ENCODE measurements at places on chromosomes 5 and 9.

DNA sequence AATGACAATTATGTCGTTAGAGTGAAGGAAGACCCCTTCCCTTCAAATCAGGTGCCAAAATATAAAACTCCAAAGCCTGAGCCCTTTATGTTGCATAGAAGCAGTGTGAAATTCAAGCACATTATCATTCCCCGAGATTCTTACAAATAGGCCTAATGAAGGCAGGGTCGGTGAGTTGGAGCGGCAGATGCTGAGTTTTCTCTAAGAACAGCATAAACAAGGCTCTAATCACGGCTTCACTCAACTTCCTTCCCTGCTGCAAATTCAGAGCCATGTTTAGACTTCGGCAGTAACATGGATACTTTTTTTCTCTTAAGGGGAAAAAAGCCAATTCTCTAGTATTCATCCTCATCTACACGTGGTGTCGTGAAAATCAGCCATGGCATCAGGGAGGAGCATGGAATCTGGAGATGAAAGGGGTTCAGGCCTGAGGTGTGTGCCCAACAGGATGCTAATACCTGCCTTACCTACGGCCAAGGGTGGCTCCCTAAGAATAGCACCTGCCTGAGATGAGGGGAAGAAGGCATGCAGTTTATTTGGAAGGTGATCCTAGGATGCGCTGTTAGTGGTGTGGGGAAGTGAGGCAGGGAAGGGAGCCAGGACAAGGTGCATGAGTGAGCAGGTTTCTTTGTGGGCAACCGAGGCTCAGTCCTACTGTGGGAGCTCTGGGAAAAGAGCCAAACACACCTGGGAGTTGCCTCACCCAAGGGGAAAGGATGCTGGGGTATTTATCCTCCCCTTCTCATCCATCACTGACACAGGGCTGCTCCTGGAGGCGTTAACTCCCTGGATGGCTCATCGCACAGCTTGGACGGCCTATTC lies 146.8 kb upstream of the TBC1D2 start:
- DNase-seq, result no peak

- no peak for DNase-seq
These were observed 58.6 kb downstream of the STK10 start for GRCh38 chr5:172129256-172129910.

GRCh38 chr5:132486318-132487094 lies 4.1 kb downstream of the IRF1 start:
- DNase-seq, result no peak

- no peak for DNase-seq
These were observed 73.7 kb upstream of the EGFLAM start for GRCh38 chr5:38184627-38185026.

GRCh38 chr5:42950456-42951292 lies 89.4 kb downstream of the ANXA2R start:
- peak; percentile 100 for DNase-seq

GRCh38 chr5:80387063-80387768 lies 20.6 kb upstream of the ZFYVE16 start:
- no peak for DNase-seq

DNA sequence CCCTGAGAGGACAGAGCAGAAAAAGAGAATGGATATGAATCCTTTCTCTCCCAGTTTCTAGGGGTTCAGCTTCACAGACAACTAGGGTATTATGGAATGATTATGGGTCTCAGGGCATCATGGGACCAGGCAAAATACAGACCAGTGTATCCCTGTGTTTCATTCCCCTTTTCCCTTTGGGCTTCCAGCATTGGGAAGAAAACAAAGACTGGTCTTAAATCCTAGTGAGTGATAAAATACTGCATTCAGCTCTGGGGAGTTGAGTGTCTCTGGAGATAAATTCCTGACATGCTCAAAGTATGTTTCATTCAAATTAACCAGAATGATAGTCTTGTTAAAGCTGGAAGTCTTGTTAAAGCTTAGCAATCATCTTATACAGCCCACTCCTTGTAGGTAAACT lies 2.4 kb upstream of the POU4F3 start:
- no peak for DNase-seq

GRCh38 chr5:42881416-42882117 lies 69.9 kb upstream of the SELENOP start:
- DNase-seq, result no peak

GRCh38 chr5:96023518-96023917 lies 61.9 kb upstream of the ELL2 start:
- DNase-seq, result peak; percentile 71

DNA sequence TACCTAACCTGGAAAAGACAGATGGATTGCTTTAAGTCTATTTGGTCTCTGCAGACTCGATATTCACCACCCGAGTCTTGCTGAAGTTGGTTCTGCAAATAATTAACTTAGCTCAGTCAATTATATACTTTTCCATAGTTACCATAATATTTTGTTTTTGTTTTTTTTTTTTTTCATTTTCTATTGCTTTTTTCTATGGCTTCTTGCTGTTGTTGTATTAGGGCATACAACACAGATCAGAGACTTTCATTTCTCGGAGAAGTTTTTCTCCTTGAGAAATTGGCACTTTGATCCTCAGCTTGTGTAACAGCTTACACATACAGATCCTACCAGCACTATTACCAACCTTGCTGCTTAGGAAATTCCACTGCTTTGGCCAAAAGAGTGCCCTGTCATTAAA lies 88.0 kb downstream of the GPR21 start:
- DNase-seq, result no peak

DNA sequence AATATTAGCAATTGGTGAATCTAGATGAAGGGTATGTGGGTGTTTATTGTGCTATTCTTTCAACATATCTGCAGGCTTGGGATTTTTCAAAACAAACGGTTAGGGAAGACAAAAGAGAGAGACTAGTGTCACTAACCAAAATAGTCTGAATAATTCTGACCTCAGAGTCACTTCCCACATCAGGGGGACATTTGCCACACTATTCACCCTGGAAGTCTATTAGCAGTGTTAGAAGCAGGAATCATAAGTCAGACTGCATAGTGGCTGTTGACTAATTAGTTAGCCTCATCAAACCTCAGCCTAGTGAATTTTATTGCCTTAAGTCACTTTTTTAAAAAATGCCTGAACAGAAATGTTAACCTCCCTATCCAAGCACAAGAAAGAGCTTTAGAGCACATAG lies 169.2 kb upstream of the RGMB start:
- DNase-seq, result no peak

- DNase-seq, result peak; percentile 21
These were observed 251.8 kb downstream of the NNT start for GRCh38 chr5:43854697-43855292.

- no peak for DNase-seq
These were observed 424 bp downstream of the INSYN2B start for GRCh38 chr5:169979871-169980270.

- no peak for DNase-seq
These were observed 26.6 kb upstream of the TTLL11 start for GRCh38 chr9:122119721-122120120.

DNA sequence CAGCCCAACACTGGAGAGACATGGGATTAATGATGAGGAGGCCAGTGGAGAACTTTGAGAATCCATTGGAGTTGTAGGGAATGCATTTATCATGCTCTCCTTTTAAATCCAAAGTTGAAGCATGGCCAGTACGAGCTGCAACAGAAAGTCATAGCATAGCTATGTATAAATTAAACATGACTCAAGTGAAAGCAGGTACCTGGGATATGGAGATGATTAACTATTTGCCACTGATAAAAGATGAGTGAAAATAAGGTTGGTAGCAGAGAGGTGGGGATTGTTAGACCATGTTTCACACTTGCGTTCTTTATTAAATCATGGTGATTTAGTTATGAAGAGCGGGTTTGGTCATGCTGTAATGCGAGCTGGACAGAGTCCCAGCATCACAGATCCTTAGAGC lies 189.6 kb downstream of the ARHGEF28 start:
- DNase-seq, result no peak

GRCh38 chr9:69086769-69087168 lies 51.2 kb downstream of the FXN start:
- DNase-seq, result no peak

- DNase-seq, result no peak
These were observed 11.9 kb upstream of the PGGT1B start for GRCh38 chr5:115274584-115274983.

DNA sequence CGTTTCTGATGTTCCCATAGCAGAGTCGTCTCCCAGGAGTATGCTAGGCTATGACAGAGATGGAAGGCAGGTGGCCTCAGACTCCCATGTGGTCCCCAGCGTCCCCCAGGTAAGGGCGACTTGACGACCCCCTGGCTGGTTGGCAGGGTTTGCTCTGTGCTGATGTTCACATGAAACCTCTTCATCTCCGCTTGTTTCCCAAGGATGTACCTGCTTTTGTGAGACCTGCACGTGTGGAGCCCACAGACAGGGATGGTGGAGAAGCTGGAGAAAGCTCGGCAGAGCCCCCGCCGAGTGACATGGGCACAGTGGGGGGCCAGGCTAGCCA lies 108.3 kb downstream of the WNK2 start:
- DNase-seq, result no peak

- DNase-seq, result no peak
These were observed 30.9 kb downstream of the CSF1R start for GRCh38 chr5:150055326-150056074.

DNA sequence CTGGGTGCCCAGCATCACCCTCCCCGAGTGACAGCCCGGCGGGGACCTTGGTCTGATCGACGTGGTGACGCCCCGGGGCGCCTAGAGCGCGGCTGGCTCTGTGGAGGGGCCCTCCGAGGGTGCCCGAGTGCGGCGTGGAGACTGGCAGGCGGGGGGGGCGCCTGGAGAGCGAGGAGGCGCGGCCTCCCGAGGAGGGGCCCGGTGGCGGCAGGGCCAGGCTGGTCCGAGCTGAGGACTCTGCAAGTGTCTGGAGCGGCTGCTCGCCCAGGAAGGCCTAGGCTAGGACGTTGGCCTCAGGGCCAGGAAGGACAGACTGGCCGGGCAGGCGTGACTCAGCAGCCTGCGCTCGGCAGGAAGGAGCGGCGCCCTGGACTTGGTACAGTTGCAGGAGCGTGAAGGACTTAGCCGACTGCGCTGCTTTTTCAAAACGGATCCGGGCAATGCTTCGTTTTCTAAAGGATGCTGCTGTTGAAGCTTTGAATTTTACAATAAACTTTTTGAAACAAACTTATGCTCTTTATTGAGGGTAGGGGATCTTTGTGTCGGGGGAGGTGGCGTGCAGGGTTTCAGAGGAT lies 1.3 kb downstream of the GADD45G start:
- peak; percentile 75 for DNase-seq
